ENCODE measurements at places on chromosomes 16 and 17.
A peak's percentile ranks its signal among the peaks of the same experiment; 100 is the strongest.

- DNase-seq: no peak
Observed at GRCh38 chr16:85248342-85248741, 136.1 kb upstream of the CIBAR2 start.

GRCh38 chr16:19304750-19305149 lies 19.2 kb downstream of the CLEC19A start:
- DNase-seq: no peak

GRCh38 chr16:11264155-11264832 lies 4.8 kb downstream of the TNP2 start:
- no peak for DNase-seq

DNA sequence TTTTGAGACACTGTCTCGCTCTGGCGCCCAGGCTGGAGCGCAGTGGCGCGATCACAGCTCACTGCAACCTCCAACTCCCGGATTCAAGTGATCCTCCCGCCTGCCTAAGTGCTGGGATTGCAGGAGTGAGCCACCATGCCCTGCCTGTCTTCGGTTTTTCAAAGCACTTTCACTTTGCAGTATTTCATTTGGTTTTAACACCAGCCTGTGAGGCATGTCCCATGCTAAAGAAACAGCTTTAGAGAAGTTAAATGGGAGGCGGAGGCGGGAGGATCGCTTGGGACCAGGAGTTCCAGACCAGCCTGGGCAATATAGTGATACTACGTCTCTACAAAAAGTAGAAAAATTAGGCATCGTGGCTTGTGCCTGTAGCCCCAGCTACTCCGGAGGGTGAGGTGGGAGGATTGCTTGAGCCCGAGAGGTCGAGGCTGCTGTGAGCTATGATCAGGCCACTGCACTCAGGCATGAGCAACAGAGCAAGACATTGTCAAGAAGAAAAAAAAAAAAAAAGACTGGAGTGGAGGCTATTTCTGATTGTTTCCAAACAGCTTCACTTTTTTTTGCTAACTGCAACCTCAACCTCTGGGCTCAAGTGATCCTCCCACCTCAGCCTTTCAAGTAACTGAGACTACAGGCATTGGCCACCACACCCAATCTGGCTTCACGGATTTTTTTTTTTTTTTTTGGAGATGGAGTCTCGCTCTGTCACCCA lies 1.3 kb downstream of the METTL23 start:
- no peak for DNase-seq

DNA sequence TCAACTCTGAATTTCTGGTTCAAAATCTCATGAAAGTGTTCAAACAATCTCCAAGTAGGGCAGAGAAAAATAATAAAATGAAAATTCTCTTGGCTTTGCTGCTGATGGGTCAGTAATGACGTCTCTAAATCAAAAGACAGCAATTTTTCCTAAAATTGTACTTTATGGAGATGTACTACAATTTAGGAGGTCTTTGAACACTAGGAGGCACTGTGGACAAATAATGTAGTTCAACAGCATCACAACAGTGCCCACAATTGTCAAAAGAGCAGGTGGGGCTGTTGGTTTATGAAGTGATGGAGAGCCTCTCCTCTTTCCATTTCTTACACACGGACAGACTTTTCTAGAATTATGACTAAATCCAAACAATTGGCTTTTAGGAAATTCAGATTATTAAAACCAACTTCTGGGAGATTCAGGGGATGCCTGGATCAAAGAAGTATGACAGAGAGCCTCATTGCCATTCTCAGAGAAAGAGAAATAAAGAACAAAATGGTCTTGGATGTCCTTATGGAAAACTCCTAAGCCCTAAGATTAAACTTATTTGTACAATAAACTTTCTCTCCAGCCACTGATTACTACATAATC lies 23.8 kb downstream of the EZH1 start:
- no peak for DNase-seq

GRCh38 chr17:61400066-61400716 lies 548 bp downstream of the TBX2 start:
- no peak for DNase-seq

DNA sequence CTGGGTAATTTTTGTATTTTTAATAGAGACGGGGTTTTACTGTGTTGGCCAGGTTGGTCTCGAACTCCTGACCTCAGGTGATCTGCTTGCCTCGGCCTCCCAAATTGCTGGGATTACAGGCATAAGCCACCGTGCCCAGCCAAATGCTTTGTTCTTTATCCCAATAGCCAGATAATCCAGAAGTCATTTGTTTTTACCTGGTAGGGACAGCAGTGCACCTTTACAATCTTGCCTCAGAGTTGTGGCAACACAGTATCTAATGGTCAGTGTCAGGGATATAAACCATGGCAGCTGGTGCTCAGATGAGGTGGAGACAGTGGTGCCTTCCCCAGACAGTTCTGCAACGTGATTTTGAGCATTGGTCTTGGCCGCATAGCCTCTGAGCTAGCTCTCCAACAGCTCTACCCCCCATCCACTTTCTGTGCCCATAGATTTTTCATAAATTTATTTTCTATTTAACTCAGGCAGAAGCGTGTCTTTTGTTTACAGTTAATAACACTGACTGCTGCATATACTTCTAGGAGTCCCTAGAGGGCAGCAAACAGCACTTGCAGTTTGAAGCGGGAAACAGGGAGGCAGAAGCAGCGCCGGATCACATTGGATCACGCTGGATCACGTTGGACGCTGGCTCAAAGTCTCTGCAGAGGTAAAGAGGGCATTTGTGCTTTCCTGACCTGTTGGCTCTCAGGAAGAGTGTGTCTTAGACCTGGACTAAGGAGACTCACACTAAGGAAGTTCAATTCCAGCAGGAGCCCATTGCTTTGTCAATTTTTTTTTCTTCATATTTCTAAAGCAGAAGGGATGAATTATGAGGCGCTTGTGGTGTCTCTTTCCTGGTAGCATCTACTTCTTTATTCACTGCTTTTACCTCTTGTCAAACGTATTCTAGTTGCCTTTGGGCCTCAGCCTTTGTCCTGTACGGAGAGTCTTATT lies 5.1 kb upstream of the GGT6 start:
- DNase-seq: peak; percentile 28

- DNase-seq: no peak
Observed at GRCh38 chr17:72950242-72950931, 142.1 kb downstream of the SLC39A11 start.

DNA sequence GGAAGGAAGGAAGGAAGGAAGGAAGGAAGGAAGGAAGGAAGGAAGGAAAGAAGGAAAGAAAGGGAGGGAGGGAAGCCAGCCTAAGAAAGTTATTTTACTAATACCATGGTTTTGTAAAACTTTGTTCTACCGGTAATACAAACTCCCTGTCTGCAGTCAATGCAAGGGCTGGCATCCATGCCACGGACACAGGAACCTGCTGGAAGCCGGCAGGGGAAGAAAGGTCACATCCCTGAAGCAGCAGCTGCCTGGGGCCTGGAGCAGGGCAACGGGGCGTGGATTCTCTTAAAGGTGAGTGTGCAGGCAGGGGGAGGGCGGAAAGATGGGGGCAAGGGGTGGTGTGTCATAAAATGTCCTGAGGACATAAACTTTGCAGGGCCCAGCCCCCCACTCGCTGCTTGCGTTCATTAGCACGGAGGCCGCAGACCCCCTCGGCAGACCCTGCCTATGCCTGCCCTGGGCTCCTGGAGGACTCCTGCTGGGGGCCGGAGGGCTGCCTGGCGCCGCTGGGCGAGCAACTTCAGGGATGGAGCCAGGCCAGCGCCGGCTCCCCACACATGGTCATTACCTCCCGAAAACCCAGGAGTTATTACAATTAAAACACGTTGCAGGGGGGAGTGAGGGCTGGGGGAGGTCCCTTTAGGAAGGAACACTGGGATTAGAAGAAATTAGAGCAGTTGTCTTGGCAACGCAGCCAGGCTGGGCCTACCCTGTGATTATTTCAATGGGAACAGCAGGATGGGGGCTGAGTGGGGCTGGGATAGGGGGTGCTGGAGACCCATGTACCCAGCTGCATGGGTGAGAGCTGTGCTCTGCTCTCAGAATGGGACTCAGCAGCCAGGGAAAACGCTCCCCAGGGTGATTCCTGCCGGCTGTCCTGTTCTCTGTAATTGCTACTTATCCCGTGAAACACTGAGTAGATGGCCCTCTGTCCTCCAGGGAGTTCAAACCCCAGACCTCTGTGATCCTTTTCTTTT lies 257.9 kb downstream of the SOX9 start:
- no peak for DNase-seq

All from substantia nigra (tissue), 51 donors.